Lower lobe of right lung (tissue), 2 donors: ENCODE measurements at places on chromosomes 4 and X. TPM values are rescaled to one million over a fixed set of nuclear protein-coding genes. Genes with fewer than 3 reads are reported as not detected.

ART3 gene
- total RNA-seq: not detected

DNA sequence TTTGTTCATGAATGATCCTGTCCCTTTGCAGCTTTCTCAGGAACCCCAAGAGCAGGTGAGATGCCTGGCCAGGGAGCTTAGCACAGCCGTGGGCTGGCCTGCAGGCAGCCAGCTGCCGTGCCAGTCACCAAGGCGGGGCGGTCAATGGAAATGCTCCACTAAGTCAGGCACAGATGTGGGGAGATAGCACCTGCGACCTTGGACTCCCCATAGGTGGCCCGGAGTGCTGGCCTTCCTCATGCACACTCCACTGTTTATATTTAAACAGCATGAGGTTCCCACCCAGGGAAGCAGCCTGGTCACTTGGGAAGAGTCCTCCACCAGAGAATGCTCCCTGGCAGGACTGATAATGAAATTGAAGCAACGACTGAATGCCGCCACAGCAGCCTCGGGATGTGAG lies 14.2 kb upstream of the ADRA2C start:
- no peak for DNase-seq

- DNase-seq: no peak
Observed at GRCh38 chr4:16837475-16837874, 61.0 kb downstream of the LDB2 start.

- DNase-seq: no peak
Observed at GRCh38 chrX:118468122-118468521, 27.5 kb upstream of the DOCK11 start.

TREX2 gene
- 0.80 TPM for total RNA-seq

GRCh38 chr4:184102927-184103326 lies 114.7 kb downstream of the ENPP6 start:
- no peak for DNase-seq

XKRX gene
- 8.1 TPM for total RNA-seq
